SJCRH30 (cell line): ENCODE measurements at places on chromosomes 3 and 15.
A peak's percentile ranks its signal among the peaks of the same experiment; 100 is the strongest.

DNA sequence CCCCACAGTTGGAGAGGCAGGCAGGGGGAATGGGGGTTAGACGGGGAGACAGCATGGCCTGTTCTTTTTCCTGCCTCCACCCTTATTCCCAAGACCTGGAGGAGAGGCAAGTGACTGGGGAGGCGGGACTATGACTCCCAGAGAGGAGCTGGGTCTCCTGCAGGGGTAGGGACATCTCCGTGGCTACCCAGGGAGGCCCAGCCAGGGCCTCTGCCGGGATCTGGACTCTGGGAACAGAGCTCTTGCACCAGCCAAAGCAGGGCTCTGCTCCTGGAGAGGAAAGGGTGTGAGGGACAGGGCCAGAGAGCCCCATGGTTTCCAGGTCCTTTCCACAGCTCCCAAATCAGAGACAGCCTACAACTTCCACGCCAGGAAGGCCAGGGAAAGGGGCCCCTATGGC, 22.8 kb downstream of the CFAP100 start:
- peak; percentile 8 for DNase-seq

DNA sequence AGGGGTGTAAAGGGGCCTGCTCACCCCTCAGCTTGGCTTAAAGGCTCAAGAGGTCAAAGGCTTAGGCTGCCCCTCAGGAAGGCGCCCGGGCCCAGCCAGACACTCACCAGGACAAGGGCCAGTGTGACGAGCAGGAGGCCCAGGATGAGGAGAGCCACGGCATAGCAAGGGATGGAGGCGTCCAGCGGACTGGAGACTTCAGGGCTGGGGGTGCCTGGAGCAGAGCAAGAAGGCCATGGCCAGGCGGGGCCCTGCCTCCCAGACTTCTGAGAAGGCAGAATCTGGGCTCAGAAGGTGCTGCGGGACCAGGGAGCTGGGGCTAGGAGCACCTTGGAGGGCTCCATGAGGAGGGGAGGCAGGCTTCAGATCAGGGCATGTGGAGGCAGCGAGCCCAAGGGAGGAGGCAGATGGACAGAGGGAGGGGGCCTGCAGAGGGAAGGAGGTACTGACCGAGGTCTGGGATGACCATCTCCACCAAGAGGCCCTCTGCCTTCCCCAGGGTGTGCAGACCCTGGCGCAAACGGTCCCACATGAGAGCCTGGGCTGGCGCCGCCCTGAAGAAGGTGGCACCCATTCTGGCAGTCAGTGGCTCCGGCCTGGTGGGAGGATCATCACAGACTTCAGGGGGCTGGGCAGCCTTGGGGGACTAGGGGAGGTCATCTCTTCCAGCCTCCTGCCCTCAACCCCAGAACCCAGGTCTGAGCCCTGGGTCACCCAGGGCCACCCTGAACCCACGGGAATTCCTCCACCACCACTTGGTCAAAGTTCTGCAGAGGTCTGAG, 24.5 kb downstream of the C15orf39 start:
- no peak for DNase-seq

DNA sequence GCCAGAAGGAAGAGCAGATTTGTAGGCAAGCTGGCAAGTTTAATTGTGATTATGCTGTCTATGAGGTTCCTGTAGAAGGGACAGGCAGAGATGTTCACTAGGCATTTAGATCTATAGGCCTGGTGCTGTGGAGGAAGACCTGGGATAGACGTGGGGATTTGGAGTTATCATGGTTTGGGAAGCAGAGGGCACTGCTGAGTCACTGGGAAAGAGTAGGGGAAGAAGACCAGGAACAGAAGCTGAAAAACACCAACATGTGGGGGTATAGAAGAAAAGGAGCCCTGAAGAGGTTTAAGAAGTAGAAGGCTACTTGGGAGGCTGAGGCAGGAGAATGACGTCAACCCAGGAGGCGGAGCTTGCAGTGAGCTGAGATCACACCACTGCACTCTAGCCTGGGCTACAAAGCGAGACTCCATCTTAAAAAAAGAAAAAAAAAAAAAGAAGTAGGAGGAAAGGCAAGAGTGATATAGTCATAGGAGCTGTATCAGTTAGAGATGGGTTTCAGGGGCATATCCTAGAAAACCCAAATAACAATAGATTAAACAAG, 19.3 kb downstream of the GRK7 start:
- DNase-seq: peak; percentile 28

DNA sequence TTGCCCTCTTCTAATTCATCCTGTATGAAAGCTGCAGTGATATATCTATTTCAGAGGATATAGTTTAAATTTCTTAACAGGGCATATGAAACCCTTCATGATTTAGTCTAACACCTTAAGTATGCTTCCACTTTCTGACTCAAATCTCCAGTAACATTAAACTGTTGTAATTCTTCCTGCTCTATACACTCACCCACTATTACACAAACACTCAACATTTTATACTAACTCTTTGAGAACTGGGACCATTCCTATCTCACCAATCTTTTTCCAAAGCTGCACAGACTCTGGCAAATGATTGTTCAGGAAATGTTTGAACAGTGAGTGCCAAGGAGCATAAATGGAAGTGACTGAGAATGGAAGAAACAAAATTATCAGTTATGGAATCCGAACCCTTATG, 560.4 kb upstream of the DPPA4 start:
- DNase-seq: no peak

- no peak for DNase-seq
These were observed 39.5 kb downstream of the TMEM40 start for GRCh38 chr3:12719541-12719940.
